ENCODE measurements at places on chromosomes 2 and 18.

DNA sequence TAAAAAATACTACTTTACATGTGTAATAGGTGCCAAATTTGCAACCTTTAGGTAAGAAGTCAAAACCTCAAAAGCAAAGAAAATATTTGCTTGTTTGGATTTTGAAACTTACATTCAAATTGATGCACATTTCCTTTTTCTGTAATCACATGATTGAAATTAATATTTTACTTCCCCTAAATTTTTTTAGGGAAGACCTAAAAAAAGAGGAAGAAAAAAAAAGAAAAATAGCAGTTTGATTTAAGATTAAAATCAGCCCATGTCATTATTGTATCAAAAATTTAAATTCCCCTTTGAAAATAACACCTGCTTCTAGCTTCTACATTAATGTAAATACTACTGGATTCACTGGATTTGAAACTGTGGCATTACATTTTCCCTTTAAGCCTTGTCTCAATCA lies 68.2 kb upstream of the STON1 start:
- DNase-seq, result peak; percentile 50

DNA sequence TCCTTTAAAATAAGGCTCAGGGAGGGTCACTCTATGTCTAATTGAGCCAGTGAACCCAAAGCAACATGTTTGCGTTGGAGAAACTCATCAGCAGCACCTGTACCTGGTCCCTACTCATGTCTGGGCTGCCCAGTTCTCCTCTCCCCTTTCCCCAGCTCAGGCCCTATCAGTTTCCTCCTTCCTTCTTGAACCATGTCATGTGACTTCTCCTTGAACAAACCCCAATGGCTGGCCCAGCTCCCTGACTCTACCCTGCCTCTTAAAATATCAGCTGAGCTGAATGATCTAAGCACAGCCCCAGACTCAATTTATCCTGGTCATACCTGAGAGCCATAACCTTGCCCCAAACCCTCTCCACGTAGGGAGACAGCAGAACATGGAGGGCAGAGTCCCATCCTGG lies 290.9 kb downstream of the LPIN1 start:
- DNase-seq, result no peak

- DNase-seq, result peak; percentile 75
Measured at GRCh38 chr2:204468746-204469429, 76.4 kb upstream of the PARD3B start.

DNA sequence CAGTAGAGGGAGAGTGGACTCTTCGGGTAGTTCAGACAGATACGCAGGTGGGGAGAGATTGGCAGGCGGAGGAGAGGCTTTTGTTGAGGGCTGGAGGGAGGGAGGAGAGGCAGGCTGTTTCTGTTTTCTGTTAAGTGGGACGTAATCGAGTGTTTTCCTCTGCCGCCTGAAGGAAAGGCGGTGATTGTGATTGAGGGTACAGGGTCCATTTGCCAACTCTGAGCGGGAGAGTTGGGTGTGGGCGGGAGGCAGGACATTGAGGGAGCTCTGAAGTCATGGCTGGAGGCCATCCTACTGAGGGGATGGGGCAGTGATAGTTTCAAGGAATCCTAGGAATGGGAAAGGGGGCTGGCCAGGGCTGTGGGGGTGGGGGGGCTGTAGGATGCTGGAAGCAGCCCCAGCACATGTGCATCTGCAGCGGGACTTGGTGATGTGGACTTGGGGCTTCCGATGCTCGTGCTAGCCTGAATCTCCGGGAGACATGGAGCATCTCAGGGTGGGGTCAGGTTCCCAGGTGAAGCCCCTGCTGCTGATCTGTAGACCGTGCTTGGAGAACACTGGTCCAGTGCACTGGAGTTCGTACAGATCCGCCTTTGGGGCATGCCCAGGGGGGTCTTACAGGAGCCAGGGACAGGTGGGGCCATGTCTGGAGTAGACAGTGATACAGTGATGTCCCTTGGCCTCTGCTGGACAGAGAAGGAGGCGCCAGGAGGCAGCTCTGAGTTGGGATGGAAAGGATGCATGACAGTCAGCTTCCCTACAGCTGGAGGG lies 167.5 kb downstream of the AGAP1 start:
- no peak for DNase-seq

GRCh38 chr2:236738896-236739295 lies 169.3 kb downstream of the ACKR3 start:
- DNase-seq, result no peak

GRCh38 chr2:38733300-38733971 lies 17.7 kb downstream of the SRSF7 start:
- DNase-seq, result no peak

Data from OCI-M1 (cell line).